Stimulated activated CD4-positive, alpha-beta T cell treated with anti-CD3 and anti-CD28 coated beads, Interleukin-15, amount 100 ng/mL, for 1 hour (primary cell): ENCODE measurements at places on chromosomes 12 and 14.
A peak's percentile ranks its signal among the peaks of the same experiment; 100 is the strongest.

DNA sequence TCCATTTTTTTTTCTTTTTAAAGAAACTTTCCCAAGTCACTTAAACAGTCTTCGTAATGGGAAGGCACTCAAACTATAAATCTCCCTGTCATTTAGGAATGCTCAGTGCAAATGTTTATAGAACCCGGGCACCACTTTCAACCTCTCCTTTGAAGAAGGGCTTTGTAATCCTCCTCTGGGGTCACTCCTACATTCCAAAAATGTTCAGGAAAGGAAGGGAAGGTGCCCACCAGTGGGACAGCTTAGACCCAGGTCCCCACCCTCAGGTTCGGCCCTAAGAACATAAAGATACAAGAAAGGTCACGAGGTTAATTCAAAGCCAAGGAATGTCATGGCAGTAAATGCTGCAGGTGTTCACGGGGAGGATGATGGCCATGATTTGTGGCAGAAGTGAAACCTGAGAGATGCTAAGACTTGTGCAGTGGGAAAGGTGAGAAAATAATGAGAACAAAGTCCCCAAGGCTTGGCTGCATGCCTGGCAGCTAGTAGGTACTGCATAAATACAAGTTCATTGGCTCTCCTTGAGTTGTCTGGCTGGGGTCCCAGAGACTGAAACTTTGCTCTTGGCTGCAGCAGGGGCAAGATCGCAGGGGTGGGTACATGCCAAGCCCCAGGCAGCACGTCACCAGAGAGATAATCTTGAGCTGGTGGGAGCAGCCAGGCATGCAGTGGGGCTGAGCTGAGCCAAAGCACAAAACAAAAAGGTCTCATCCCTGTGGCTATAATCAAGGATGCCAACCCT, 21.1 kb downstream of the KRT18 start:
- no peak for DNase-seq

- DNase-seq = no peak
Observed at GRCh38 chr12:75781532-75782046, 250.0 kb downstream of the PHLDA1 start.

DNA sequence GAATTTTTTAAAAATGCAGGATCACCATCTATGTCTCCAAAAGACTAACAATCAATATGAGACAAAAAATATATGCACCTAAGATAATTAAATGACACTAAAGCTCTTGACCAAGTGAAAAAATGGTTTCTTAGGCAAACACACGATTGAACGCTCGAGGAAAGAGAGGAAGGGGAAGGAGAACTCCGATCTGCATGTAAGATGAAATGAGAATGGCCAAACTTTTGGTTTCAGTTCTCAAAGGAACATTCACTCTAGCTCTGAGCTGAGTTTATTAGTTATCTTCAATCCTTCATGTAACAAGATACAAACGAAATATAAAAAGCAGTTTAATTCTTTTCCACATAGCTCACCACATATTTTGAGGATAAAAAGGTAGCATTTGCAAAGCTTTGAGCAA, 2.8 kb downstream of the DYRK4 start:
- DNase-seq = no peak

GRCh38 chr14:88791629-88792472, 902 bp downstream of the EML5 start:
- peak; percentile 2 for DNase-seq

DNA sequence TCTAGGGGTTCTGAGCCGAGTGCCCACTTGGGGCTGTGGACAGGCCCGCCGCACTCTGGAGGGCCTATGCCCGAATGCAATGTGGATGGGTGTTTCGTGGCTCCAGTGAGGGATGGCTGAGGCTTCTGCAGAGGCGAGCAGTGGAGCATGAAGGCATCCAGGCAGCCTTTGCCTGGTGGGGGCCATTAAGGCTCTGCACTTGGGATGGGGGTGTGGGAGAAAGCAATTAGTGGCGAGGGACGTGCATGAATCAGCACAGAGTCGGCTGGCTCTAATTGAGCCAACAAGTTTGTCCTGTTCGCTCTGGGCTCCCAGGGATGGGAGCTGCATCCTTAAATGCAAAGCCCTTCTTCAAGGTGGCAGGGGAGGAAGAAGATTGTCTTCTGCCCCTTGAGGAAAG, 346.9 kb upstream of the FKBP4 start:
- no peak for DNase-seq
